Memory B cell (primary cell): ENCODE measurements at places on chromosomes 3 and 15.
A peak's percentile ranks its signal among the peaks of the same experiment; 100 is the strongest.

- DNase-seq, result no peak
These were observed 13.6 kb downstream of the ARL6 start for GRCh38 chr3:97778152-97778551.

DNA sequence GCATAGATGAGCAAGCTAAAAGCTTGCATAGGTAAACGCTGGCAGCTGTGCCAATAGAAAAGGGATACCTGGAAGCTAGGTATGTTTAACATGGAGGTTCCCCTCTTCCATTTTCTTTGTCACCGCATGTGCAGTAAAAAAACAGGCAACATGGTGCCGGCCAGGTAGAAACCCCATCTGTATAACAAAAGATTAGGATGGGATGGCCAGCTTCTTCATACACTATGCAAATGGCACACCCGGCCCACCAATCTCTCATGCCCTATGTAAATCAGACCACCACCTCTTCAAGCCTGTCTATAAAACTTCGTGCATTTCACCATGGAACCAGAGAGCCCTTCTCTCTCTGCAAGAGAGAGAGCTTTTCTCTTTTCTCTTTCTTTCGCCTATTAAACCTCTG, 224.3 kb upstream of the P2RY1 start:
- no peak for DNase-seq

DNA sequence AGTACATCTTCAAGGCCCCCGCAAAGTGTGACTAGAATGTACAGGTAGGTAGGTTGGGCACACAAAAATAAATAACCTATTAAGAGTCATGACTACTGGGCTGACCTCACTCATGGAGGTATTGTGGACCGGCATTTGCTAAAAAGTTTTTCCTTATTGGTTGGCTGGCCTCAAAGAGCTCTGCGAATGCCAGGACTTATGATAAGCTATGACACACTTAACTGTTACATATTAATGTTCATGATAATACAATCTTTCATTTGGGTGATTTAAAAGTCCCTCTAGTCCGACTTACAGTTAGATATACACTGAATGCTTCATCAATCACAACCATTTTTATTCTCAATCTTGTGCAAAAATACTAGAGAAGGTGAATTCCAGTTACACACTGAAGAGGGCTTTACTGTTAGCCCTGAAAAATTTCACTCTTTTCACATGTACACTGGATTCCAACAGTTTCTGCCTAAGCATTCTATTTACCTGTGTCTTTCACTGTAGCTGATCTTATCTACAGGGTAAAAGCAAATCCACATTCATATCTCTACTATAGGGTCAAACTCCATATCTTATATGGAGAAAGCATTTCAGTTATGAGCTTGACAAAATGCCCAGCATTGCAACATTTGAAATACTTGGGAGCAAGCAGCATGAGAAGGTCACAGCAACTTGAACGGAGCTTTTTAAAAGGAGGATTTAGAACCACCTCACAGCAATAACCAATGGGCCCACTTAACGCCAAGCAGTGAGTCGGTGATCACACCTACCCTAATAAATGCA, 329.1 kb downstream of the FOXP1 start:
- no peak for DNase-seq

GRCh38 chr3:187610981-187611511, 59.1 kb downstream of the SST start:
- DNase-seq, result no peak

DNA sequence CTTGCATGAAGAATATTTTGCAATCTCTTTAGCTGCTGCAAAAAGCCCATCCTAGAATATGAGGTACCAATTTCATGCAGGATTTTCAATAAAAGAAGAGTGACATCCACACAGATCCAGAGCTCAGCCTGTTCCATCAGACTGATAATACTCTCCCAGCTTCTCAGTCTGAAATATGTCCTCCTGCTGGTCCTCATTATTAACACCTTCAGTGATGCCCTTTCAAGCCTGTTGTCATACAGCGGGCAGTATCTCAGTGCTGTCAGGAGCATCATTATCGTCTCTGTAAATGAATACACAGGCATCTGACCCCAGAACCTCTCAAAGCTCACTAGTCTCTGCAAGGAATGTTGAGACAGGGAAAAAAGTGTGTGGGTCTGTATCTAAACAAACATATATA, 1387.8 kb downstream of the OTOL1 start:
- no peak for DNase-seq

GRCh38 chr15:55786341-55786740, 43.4 kb upstream of the PRTG start:
- DNase-seq, result no peak

GRCh38 chr3:186241910-186242821, 119.9 kb downstream of the DGKG start:
- DNase-seq, result peak; percentile 49
